ENCODE measurements at places on chromosomes 7 and 10.
A peak's percentile ranks its signal among the peaks of the same experiment; 100 is the strongest.

- DNase-seq, result no peak
Measured at GRCh38 chr7:93036807-93037206, 81.0 kb downstream of the SAMD9 start.

- no peak for DNase-seq
Measured at GRCh38 chr7:33258491-33258951, 129.2 kb downstream of the BBS9 start.

GRCh38 chr10:131044379-131045111, 267.0 kb downstream of the TCERG1L start:
- no peak for DNase-seq

DNA sequence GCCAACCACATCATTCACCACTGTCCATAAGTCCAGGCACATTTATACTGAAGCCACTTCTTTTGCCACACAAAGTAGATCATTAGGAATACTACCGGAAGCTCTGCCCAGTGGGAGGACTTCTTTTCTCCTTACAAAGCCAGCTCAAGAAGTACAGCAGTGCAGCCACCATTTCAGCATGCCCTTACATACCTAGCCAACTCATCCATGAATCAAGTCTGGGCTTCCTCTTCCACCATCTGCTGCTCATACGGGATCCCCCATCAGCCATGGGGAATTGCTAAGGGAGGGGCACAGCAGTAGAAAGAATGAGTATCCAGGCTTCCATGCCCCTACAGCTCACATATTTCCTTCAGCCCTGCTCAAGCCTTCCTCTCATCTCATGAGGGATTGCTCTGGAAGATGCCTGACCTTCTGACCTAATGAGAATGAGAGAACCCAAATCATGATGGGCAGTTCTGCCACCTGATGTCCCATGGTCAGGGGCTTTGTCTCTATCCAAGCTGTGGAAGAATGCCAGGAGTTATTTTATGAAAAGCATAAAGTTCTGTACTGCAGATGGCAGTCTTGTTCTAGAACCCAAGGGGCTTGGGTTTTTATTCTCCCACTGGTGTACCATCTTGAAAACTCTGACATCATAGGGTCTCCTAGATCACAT, 39.5 kb downstream of the ACSM6 start:
- no peak for DNase-seq

- peak; percentile 45 for DNase-seq
Measured at GRCh38 chr7:11648980-11649379, 183.0 kb downstream of the THSD7A start.

DNA sequence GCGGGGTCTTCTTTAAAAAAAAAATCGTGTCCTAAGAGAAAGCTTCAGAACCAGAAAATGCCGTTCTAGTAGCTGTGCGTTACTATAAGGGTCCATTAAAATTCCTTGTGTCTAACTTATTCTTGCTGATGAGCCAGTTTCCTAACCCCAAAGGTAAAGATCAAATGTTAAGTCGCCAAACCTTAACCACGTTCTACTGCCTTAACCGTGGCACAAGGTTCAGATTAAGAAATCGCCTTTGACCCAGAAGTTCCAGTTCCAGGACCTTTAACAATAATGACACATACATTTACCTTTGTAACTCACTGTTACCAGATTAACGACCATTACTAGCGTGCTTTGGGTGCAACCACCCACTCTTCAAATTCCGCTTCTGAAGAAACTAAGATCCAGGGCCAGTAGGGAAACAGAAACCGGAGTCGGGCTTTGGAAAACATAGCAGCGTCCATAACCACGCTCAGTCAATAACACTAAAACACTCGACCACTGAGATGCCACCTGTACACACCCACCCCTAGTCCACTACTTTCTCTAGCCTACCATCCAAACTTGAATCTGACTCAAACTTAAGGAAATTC, 620 bp downstream of the BET1 start:
- DNase-seq, result peak; percentile 45
